NCI-H187 treated with DMSO at 0.1 percent for 48 hours (cell line): ENCODE measurements at places on chromosomes 16 and 17.

DNA sequence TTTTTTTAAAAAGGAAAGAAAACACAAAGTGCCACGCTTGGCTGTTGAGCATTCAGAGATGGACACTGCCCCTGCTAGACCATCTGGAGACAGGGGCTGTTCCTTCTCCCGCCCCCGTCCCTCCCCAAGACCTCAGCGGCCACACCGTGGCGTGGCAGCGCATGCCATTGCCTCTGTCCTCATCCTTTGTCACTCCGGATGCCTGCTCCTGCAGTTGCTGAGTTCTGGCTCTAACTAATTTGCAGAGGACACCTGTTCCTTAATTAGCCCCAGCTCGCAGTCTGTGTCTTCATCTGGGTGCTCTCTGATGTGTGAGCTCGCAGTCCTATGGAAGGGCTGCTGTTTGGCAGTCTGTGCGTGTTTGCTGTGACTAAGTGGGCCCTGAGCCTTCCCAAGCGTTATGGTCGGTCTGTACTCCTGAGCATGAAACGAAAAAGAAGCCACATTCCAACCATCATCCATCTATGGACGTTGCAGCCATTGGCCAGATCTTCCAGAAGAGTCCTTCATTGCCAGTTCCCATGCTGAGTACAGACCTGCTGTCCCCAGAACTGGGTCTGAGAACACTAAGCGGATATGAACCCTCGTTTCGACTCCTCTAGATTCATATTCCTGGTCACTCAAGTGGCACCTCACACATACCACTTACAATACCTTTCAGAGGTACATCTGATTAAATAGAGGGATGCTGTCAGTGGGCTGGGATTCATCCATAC is 40.9 kb upstream of the NAT9 start:
- DNase-seq = no peak

GRCh38 chr16:55500530-55501011 is 8.3 kb upstream of the LPCAT2 start:
- no peak for DNase-seq

- DNase-seq = no peak
Observed at GRCh38 chr16:85227084-85227945, 115.0 kb upstream of the CIBAR2 start.

DNA sequence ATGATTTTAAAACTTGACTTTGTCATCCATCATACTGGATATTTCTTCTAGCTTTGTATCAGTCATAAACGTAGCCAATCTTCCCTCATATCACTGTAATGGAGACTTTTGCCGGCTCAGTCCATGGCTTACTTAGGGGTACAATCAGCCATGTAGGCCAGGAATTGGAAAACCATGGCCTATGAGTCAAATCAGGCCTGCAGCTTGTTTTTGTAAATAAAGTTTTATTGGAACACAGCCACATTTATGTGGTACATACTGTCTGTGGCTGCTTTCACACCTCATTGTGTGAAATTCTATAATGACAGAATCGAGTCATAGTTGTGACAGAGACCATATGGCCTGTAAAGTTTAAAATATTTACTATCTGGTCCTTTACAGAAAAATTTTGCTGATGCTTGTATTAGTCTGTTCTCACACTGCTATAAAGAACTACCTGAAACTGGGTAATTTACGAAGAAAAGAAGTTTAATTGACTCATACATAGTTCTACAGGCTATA is 64.5 kb upstream of the CDH13 start:
- DNase-seq = no peak

GRCh38 chr16:740764-741505 is at the start of gene CIAO3:
CIAO3 (minus strand) TSS chr16:740997; CDS start chr16:740985, 12 bp downstream.
- no peak for DNase-seq
